Aortic smooth muscle cell (primary cell): ENCODE measurements at places on chromosomes 1 and 21. TPM values are rescaled to one million over a fixed set of nuclear protein-coding genes. Genes with fewer than 3 reads are reported as not detected.

Gene BTBD19
- 5.3 and 7.6 TPM in 2 replicates for total RNA-seq

Gene GSTM1
- total RNA-seq: 11.4 TPM in 1 of 2 replicates, not detected in the other

Gene SLC19A1
- total RNA-seq: 2.4 and 3.2 TPM in 2 replicates

Gene GBP6
- total RNA-seq: not detected in 2 replicates

Gene SPATA1
- 0.92 and 0.93 TPM in 2 replicates for total RNA-seq

Gene FAM78B
- 0.13 and 0.25 TPM in 2 replicates for total RNA-seq

Gene AZIN2
- total RNA-seq: 3.3 and 4.0 TPM in 2 replicates

Gene TMEM81
- total RNA-seq: 1.2 and 1.6 TPM in 2 replicates

Gene SLC16A4
- total RNA-seq: 109 and 150 TPM in 2 replicates

Gene CTTNBP2NL
- 14.4 and 20.7 TPM in 2 replicates for total RNA-seq

Gene LYPLA2
- 35.8 and 45.2 TPM in 2 replicates for total RNA-seq

Gene FAM72D
- 0.93 and 1.1 TPM in 2 replicates for total RNA-seq

Gene RNU1-3
- 565 and 1,390 TPM in 2 replicates for total RNA-seq

Gene CBR3
- total RNA-seq: 10.8 and 12.4 TPM in 2 replicates

Gene C1orf105
- total RNA-seq: not detected in 2 replicates

Gene AGL
- 15.2 and 22.6 TPM in 2 replicates for total RNA-seq

Gene OR2M2
- total RNA-seq: not detected in 2 replicates

Gene GPR25
- total RNA-seq: not detected in 2 replicates

Gene THEM5
- total RNA-seq: not detected in 2 replicates

Gene CCDC28B
- 15.6 and 17.6 TPM in 2 replicates for total RNA-seq

Gene SFN
- total RNA-seq: 0.40 TPM in 1 of 2 replicates, not detected in the other

Gene RNF2
- 12.3 and 18.2 TPM in 2 replicates for total RNA-seq
